ENCODE measurements at places on chromosomes 7 and 10. TPM values are rescaled to one million over a fixed set of nuclear protein-coding genes. Genes with fewer than 3 reads are reported as not detected.

DNA sequence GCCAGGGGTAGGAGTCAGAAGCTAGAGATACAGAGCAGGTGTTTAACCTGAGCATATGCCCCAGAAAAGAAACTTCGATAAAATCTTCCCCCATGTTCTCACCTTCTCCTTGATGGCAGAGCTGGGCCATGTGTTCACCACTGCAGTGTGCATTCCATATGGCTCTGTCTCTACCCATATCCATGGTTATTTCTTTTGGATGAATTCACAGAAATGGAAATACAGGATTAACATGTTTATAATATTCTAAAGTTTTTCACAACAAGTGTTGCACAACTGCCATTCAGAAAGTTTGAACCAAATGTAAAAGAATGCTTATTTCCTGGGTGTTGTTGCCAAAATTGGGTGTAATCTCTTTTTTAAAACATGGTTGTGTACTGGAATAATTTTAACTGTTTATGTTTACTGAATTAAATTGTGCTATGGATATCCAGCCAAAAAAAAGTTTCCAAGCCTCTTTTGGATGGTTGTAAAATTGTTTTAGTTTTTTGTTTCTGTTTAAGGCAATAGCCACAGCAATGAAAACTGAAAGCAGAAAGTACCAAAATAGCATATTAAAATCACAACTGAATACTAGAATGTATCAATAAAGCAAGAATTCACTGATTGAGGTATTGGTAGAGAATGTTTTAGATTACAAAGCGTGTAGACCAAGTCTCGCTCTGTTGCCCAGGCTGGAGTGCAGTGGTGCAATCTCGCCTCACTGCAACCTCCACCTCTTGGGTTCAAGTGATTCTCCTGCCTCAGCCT lies 19.9 kb upstream of the CCNY start:
- no peak for DNase-seq

DNA sequence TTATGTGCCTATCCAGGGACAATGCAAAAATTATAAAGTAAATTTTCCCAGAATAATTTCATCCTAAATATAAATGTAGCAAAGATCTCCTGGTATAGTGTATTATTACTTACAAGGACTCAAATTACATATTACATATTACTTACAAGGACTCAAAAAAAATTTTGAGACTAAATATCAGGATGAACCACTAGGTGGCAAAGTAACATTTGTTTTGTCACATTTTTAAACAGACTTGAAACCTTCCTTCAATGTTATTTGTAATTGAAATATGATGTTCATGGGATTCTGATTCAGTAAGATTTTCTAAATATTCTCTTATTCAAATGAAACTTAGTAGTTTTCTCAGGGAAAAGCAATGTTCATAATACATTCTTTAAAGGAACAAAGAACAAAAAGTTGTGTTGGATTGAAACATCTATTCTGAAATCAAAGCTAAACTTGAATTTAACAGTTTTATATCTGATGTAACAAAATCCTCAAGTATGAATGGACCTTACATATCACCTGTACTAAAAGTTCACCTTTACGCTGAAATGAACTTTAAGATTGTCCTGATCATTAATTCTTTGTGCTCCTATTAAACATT lies 74.3 kb upstream of the GNAI1 start:
- no peak for DNase-seq

DNA sequence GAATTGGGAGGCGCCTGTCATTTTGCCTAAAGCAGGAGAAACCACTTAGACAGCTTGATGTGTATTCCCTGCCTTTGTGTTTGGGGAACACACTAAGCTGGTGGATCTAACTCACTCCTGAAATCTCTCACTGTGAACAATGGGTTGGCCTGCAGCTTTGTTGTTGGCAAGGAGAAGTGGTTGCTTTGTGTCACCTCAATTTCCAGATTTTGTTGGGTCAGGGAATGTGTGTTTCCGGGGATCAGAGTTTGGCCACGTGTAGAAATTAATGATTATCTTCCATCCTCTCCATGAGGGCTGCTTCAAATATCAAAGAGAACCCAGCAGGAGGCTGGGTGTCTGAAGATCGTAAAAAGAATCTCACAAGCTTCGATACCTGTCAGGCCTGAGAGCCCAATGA lies 27.8 kb downstream of the A1CF start:
- no peak for DNase-seq

- no peak for DNase-seq
Measured at GRCh38 chr10:129960481-129961156, 3.5 kb downstream of the EBF3 start.

- DNase-seq: no peak
Measured at GRCh38 chr7:151626422-151627115, 106.9 kb upstream of the RHEB start.

DNA sequence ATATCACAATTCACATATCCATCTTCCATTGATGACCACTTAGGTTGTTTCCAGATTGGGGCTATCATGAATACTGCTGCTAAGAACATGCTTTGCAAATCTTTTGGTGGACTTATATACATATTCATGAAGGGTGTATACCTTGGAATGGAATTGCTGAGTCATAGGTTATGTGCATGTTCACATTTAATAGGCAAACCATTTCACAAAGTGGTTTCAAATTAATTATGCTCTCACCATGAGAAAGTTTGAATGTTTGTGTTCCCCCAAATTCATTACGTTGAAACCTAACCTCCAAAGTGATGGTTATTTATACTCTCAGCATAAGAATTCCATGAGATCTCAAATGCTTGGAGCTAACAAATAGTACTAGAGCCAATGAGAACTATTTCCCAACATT lies 86.4 kb downstream of the VPS41 start:
- DNase-seq: no peak

DNA sequence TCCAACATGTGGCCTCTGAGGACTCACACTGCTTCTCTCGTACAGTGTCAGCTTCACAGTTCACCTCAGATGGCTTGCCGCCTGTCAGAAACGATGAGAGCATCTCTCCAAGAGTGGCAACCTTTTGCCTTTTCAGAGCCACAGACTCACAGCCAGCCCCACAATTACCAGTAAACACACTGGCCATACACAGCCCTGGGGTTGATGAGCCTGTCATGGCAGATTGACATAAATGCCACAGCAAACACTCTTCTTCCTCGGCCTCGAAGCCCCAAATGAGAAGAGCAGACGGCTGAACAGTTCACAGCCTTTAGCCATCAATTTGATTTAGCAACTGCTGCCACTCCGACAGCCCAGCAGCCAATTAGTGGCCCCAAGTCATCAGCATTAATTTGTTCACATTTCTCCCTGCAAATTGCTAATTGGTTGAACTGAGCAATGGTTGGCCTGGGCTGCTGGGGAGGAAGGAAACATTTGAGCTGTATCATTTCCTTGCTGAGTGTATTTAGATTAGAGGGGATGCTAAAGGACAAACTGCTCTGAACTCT lies 1142.9 kb downstream of the SORCS3 start:
- no peak for DNase-seq

DNA sequence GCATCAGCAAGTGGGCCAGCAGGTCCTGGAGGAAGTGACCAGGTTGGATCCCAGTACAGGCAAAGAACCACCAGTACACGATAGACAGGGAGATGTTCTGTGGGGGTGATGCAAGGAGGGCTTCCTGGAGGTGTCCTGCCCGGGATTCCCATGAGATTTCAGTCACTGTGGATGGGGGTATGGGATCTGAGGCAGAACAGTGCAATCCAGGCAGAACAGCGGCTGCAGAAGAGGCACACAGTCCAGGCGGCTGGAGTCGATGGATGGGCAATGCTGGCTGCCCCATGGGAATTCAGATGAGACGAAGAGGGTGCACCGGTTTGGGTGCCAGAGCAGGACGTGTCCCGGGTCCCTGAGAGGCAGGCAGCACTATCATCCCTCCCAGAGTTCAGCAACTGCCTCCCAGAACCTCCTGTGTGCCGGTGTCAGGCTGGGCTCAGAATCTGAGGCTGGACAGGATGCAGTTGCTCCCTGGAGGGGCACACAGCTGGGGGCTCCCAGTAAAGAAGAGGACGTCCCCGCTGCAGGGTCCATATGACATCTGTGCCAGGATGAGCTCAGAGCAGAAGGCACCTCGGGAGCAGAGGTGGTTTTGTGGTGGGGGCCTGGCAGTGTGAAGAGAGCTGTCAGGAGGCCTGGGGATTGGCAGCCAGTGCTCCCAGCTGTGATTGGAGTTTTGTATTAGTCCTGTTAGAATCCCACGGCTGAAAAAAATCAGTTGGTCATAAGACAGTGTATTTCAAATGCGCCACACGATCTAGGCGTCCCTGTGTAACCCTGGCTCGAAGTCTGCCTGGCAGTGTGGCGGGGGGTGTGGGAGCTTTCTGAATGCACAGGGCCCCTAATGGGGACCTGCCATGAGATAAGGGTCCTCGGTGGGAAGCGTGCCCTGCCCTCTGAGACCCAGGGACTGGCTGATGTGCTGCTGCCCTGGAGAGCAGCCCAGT lies 3.2 kb downstream of the KNDC1 start:
- peak; percentile 19 for DNase-seq

- peak; percentile 62 for DNase-seq
Measured at GRCh38 chr10:59808896-59809643, 55.8 kb upstream of the MRLN start.

DNA sequence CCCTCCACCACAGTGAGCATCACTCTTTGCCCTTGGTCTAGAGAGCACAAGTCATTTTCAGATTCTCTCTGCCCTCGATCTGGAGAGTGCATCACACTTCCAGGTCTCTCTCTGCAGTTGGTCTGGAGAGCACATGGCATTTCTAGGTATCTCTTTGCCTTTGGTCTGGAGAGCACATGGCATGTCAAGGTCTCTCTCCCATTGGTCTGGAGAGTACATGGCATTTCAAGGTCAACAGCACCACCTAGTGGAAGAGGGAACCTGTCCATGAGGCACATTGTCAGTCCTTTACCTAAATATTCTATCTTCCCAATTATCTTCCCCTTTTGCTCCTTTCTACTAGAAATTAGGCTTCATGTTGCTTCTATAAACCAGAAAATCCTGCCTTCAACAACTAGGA lies 1139.4 kb downstream of the XPNPEP1 start:
- no peak for DNase-seq

DNA sequence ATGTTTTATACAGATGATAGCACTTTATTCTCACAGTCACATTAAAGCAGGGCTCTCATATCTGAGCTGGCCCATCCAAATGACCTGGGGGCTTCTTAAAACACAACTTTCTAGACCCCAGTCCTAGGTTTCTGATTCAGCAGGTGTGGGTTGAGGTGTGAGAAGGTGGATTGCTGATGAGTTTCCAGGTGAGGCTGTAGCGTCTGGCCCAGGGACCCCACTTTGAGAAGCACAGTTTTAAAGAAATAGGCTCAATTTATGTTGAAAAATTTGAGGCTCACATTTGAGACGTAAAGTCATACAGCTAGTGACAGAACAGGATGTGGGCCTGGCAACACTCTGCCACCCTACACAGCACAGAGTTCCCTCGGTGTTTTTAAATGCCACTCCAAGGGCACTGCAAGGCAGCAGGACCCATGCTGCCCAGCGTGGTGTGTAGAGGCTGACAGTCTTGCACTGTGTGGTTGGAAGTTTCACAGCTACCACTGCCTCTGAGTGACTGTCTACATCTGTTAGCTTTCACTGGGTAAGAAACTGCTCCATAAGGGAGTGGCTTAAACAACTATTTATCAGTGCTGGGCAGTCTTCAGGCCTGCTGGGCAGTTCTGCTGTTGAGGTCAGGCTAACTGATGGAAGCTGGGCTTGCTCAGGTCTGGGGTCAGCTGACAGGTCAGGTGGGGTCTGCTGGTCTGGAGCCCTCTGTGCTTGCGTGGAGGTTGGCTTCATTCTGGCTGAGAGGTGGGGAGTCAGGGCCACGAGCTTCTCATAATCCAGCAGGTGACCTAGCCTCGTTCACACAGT lies 319.7 kb downstream of the CXCL12 start:
- DNase-seq: no peak

DNA sequence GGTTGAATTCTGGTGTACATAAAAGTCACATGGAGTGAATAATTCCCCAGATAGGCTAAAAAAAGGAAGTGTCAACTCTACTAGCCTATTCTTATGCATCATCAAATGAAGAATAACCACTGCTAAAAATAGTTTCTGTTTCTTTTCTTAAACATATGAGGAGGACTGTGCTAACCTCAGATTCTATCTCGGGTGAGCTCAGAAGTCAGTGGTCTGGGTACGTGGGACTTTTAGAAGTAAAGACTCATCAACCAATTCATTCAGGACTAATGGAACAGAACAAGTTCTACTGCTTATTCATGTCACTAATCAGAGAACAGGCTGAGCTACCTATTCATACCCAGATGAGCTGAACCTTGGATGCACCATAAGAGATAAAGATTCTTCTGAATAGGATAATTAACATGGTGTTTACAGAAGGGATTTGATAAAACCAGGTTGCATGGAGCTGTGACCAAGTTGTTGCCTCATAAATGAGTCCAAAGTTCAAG lies 9.5 kb upstream of the ASAH2 start:
- no peak for DNase-seq

- peak; percentile 39 for DNase-seq
Measured at GRCh38 chr10:89414879-89415821, 782 bp downstream of the IFIT5 start.

DNA sequence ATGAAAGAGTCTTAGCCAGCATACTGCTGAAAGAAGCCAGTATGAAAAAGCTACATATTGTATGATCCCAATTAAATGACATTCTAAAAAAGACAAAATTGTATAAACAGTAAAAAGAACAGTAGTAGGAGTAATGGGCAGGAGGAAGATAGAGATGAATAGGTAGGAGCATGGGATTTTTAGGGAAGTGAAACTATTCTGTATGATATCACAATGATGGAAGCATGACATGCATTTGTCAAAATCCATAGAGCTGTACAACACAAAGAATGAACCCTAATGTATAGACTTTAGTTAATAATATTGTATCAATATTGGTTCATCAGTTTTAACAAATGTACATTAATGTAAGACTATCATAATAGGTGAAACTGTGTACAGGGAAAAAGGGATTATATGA lies 147.9 kb downstream of the IMMP2L start:
- DNase-seq: no peak

DNA sequence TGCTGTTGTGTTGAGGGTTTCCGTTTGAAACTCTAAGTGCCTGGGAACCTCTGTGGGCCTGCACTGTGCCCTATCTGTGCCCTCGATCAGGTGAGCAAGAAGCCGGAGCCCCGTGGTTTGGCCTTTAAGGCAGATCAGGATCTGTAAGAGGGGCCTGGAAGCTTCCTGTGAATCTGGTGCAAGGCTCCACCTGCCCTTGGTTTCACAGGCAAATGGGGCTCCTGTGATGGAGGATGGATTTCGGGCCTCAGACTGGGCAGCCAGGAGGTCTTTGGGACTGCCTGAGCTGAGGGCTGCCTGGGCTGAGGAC lies 21.6 kb downstream of the SCART1 start:
- DNase-seq: no peak

- no peak for DNase-seq
Measured at GRCh38 chr7:15998617-15999016, 312.1 kb upstream of the MEOX2 start.

NUTM2B gene
- 1.5 TPM for total RNA-seq

ASL gene
- 20.8 TPM for total RNA-seq

SEC23IP gene
- total RNA-seq: 56.7 TPM

ZNF853 gene
- 25.1 TPM for total RNA-seq

SYCE1 gene
- 2.4 TPM for total RNA-seq

SPDYE16 gene
- 0.74 TPM for total RNA-seq

FAM241B gene
- total RNA-seq: 2.5 TPM

MYO1G gene
- 1.0 TPM for total RNA-seq

CNTNAP2 gene
- total RNA-seq: 1.1 TPM

OPTN gene
- 115 TPM for total RNA-seq

RAPGEF5 gene
- 10.4 TPM for total RNA-seq

GNAT3 gene
- total RNA-seq: not detected

OPN4 gene
- total RNA-seq: not detected

VWDE gene
- 2.6 TPM for total RNA-seq

AMZ1 gene
- total RNA-seq: 2.6 TPM

TMEM176A gene
- 82.9 TPM for total RNA-seq
